ENCODE measurements at places on chromosomes 6 and 20.

DNA sequence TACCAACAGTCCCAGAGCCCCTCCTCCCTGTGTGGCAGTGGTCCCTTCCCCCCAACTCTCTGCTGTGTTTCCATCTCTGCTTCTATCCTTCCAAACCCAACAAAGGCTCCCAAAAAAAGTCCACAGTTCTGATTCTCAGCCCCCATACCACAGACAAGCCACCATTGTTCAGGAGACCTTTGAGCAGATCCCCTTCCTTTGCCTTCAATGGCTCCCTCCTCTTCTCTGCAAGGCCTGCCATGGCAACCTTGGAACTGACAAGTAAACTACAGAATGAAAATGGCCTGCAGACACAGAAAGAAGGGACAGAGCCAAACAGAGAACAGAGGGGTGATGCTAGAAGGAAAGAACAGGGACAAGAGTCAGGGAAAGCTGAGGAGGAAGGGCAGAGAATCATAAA lies 23.2 kb downstream of the OR2H2 start:
- no peak for DNase-seq

DNA sequence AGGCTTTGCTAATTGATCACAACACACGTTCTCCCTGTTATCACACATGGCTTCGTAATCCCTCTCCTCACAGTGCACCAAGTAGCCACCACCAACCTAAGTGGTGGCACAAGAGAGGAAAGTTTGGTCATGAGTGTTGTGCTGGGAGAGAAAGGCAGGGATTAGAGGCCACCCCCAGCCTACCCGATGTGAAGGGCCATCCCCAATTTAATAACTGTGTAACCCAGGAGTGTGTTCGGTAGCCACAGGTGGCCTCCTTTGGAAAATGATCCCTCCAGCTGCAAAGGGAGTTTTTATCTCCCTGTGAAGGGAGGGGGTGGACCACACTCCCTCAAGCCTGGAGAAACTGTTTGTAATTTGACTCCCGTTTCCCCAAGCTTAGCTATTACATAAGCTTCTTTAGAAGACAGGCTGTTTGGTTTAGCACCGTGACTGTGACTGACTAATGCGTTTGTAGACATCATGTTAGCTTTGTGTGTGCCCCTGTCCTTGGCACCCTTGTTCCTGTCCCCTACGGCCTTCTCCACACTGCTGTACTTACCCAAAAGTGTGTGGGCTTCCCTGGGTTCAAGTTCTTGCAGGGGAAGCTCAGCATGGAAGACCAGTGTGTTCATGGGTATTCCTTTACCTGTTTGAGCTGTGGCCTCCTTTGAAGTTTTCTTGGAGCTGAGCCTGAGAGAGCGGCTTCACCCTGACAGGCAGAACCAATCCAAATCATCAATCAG lies 20.6 kb downstream of the PPP1R16B start:
- DNase-seq, result no peak

- DNase-seq, result no peak
Measured at GRCh38 chr20:30811885-30812671, 445.4 kb upstream of the DEFB115 start.

DNA sequence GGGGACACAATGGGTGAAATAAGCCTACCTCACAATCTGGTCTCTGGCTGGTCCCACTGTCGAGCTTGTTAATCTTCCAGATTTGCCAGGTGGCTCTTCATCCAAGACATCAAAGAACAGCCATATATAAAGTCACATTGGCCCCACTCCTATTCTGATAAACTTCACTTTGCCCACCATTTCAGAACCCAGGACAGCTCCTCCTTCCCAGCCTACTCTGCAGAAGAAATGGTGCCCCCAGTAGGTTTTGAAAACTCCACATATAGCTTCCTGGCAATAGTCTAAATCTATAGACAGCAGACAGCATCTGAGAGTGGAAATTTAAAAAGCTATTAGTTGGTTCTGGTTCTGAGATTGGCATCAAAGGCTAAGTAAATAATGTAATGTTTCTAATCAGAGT lies 143.1 kb upstream of the PCSK2 start:
- peak; percentile 27 for DNase-seq

DNA sequence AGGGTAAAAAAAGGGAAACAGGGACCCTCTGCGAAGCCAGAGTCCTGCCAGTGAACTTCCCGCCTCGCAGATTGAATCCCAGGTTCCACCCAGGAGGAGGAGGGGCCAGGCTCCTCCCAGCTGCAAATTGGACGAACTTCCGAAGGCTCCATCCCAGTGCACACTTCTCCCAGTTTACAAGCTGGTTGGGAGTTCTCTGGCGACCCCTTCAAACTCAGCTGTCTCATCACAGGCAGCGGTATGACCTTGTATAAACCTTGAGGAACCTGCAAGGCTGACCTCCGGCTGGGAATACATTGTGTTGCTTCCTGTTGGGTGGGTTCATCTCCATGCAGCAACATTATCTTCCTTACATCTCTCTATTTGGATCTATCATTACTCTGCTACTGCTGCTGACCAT lies 962.7 kb downstream of the GRIK2 start:
- DNase-seq, result no peak

GRCh38 chr6:44655412-44656342 lies 268.2 kb downstream of the CDC5L start:
- peak; percentile 81 for DNase-seq

GRCh38 chr6:80541181-80541580 lies 434.7 kb downstream of the BCKDHB start:
- DNase-seq, result no peak

DNA sequence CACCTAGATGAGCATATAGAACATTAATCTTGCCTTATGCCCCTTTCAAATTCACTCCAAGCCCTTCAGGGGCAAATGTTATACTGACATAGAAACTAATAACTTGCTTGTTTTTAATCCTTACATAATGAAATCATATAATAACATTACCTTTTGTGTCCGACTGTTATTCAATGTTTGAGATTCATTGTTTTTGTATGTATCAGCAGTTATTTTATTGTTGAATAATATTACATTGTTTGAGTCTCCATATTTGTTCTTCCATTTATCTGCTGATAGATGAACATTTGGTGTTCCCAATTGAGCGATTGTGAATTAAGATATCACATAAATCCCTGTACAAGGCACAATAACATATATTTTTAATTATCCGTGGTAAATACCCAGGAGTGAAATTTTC lies 6.0 kb downstream of the SEMG1 start:
- no peak for DNase-seq

DNA sequence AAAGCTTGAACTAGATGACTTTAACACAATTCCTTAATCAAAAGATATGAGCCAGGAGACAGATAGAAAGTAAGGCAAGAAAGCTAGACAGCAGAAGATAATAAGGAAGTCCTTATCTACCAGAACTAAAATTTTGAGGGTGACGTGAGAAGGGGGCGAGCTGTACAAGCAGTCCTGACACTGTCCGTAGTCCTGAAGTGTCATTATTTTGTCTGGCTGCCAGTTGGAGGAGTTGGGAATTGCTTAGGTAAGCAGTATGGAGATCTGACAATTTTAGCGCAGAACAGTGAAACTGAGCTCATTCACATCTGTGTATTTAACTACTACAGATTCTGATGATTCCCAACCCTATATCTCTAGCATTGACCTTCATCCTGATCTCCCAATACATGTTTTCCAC lies 25.8 kb upstream of the CEP85L start:
- no peak for DNase-seq

DNA sequence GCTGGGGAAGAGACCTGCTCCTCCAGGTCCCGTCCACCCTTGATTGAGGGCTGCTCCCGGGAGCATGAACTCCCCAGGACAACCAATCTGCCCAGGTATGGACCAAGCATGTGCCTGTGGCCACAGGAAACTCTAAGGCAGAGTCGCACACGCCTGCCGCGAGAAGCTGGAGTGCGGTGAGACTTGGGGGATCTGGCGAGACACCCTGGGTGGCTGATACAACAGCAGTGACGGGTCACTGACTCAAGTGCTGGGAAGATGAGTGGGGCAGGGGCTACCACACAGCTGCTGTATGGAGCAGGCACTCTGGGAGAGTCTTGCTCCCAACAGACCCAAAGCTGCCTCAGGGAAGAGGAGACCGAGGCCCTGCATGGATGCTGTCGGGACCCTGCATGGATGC lies 40.1 kb downstream of the BFSP1 start:
- no peak for DNase-seq

DNA sequence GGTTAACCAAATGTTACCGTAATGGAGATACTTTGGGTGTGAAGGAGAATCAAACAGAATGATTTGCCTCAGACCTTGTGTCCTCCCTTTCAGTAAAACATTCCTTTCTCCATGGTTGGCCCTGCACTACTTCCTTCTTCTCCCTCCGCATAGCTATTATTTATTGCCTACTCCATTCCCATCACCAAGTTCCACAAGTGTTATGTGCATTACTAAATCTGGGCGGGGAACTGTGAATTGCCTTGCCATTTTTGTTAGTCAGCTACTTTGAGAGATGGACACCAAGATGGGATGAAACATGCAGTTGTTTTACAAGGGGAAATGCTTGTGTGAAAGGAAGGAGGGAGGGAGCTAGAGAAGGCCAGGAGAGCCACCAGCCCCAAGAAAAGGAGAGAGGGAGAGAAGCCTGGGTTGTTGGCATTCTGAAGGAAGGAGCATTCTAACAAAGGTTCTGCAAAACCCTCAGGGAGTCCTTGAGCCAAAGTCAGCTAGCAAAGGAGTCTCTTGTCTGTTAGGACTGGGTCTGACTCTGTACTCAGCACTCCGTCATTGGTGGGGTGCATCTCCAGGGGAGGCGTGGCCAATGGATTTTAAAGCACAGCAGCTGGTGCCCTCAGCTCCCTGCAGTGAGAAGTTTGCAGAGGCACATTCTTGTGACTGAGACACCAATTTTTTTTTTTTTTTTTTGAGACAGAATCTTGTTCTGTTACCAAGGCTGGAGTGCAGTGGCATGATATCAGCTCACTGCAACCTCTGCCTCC lies 83.6 kb upstream of the CHD6 start:
- no peak for DNase-seq

- DNase-seq, result no peak
Measured at GRCh38 chr6:103874575-103874974, 985.1 kb downstream of the HACE1 start.

DNA sequence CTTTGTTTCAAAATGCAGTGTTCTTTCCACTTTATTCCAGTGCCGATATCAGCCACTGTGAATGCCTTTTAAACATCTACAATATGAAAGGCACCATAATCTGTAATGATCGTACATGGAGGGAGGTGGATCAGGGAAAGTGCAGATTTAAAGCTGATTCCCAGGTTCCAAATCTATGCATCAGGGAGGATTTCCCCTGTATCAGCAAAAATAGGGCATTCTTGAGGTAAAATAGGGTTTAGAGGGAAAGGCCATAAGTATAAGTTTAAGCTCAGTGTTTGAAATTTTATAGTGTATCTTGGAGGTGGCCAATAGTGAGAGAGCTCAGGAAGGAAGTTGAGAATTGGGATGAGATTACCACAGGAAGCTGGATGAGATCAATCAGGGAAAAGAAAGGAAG lies 289.7 kb upstream of the ID4 start:
- DNase-seq, result no peak

DNA sequence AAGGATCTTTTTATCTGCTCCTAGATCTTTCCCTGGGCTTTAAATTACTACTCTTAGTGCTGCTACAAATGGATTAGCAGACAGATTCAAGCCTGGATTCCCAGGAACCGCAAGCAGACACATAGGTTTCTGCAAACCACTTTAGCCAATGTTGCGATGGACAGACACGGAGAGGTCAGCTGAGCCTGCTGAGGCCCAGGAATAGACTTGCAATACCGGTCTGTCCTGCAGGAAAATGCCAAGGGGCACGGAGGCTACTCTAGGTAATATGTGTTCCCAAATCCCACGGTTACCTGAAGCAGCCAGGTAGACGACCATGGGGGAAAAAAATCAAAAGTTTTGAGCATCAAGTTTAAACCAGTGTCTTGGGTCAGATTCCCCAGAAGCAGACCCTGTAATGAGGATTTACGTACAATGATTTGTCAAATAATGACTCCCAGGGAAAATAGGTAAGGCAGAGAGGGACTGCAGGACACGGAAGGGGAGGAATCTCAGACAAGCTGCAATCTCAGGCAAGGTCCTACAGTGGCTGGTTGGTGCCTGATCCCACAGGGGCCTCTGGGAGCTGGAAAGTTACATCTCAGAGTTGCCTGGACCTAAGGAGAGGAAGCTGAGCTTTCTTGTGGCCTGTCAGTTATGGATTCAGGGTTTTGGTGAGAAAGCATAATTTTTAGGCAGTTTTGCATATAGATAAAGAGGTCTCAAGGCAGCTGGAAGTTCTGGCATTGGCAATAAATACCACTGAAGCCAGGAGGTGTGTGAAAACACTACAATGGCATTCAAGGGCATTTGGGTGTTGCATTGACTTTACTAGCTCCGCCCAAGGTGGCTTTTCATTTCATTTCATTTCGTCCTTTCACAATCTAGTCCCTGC lies 12.5 kb downstream of the OTOR start:
- no peak for DNase-seq

DNA sequence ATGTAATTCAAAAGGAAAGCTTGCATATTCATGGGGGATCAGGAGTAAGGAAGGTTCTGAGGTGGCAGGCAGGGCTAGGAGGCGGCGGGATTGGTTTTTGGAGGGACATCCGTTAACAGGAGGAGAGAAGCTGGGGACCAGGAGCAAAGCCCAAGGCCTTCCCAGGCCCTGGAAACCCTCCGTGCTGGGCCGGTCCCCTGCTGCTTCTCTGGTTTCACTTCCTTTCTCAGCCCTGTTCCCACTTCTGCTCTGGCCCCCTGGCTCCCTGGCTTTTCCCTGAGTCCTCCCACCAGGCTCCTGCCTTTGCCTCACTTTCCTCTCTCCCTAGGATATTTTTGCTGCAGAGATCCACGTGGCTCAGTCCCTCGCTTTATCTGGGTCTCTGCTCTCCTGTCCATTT lies 26.4 kb upstream of the SALL4 start:
- DNase-seq, result no peak

DNA sequence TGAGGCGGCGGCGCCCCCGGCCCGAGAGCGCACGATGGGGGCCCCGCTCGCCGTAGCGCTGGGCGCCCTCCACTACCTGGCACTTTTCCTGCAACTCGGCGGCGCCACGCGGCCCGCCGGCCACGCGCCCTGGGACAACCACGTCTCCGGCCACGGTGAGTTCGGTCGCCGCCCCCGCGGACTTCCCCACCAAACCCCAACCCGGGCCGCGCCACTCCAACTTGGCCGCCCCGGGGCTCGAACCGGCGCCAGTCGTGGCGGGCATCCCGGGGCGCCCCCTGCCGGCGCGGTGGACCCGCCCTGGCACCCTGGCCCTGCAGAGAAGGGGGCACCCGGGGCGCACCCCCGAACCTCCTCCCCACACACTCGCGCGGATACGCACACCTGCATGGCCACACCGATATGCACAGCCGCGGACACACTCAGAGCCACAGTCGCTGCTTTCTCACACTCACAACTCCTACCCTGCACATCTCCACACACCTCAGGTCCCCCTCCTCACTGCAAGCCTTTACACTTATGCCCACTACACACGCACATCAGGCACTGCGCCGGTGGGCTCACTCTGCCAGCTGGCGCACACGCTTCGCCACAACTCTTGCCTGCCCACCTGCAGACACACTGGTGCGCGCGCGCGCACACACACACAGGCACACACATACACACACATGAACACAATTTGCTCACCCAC lies 535 bp downstream of the VSTM2L start:
- no peak for DNase-seq

DNA sequence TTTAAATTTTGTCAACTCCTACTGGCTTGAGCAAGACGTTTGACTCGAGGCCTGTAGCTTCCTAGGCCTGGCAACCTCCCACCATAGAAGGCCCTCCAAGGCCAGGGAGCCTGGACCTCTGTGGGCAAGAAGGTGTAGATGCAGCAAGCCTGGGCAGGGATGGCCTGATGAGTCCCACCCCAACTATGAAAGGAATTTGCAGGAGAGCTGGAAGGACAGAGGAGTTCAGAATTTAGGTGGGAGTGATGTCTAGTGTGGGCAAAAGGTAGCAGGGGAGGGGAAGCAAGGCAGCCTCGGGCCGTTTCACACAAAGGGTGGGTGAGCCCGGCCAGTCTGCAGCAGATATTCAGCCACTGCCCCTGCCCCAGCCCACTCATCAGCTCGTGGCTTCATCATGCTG lies 245.2 kb downstream of the CDH26 start:
- no peak for DNase-seq

All from iPS DF 6.9 (cell line).